ENCODE measurements at places on chromosomes 13 and 19.
A peak's percentile ranks its signal among the peaks of the same experiment; 100 is the strongest.

DNA sequence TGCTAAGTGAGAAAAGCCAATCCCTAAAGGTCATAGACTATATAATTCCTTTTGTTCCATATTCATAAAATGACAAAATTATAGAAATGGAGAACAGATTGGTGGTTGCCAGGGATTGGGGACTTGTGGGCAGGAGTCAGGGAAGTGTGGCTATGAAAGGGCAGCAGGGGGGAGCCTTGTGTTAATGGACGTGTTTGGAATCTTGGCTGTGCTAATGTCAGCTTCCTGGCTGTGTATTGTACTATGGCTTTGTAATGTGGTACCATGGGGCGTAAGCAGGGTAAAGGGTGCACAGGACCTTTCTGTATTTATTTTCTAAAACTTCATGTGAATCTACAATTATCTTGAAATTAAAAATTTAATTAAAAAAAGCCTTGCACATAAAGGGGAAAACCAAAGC, 248.5 kb downstream of the UQCRFS1 start:
- no peak for DNase-seq

DNA sequence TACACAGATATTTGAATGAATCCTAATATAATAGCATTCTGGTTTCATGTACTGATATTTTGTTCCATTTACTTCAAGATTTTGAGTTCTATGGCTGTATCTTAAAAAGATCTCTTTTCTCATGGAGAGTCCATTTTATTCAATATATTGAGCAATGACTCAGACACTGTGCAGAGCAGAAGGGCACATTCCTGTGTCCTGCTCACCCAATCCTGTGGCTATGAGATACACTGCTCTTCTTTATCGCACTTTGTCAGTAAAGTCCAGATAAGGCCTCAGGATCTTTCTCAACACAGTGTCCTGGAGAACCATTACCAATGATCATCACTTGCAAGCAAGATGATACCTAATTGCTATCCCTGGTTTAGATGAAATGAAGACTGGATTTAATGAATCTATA, 155.0 kb downstream of the CYSLTR2 start:
- DNase-seq: no peak

DNA sequence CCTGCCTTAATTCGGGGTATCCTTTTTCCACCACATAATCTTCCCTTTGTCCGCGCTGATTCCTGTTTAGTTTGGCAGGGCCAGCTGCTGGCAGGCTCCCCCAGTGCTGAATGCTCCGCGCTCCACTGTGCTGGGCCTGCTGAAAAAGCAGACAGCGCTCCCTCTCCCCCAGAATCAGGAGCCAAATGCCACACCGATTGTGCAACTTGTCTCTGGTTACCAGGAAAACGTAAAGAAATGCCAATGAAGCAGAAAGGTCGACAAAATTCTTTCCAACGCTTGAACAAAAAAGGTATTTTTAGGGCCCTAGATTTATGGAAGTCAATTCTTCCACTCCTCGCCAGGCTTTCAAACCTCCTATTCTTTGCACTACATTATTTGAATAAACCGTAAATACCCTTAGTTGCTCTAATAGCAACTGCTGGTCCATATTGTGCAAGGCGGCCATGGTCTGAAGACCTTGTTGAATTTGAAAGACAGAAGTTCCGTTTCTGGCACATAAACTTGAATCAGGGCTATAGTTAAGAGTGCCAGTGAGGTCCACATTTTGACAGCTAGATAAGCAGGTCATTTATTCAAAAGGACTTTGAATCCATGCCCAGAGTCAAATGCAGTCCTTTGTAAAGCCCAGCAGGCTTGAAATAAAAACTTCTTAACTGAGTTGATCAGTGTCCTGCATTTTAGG, 206.7 kb upstream of the RFC3 start:
- DNase-seq: no peak

- no peak for DNase-seq
Observed at GRCh38 chr19:49264258-49264657, 60.7 kb downstream of the SLC6A16 start.

- peak; percentile 20 for DNase-seq
Observed at GRCh38 chr13:31538067-31539042, 201.0 kb upstream of the RXFP2 start.

- DNase-seq: no peak
Observed at GRCh38 chr19:1181606-1182005, 7.5 kb upstream of the SBNO2 start.

DNA sequence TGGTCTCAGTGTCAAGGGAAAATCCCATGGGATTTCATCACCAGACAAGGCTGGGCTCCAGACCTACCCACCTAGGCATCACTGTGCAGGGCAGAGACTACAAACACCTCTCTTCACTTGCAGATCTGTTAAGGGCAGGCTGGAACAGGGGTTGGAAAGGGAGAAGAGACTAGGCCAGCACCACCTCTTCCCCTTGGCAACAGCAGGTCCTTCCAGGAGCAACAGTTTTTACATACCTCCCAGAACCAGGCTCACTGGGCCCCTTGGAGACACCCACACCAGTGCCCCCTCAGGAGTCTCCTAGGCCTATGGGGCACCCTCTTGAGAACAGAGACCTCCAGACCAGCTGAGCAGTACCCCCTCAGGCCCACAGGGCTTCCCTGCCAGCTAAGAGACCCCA, 2.5 kb upstream of the UBE2M start:
- DNase-seq: no peak

- no peak for DNase-seq
Observed at GRCh38 chr13:49694446-49694845, 3.2 kb upstream of the EBPL start.

GRCh38 chr19:46860846-46861690, at the start of gene ARHGAP35:
Gene ARHGAP35 (plus strand): TSS chr19:46860997. CDS start chr19:46918676, 57,679 bp downstream.
- no peak for DNase-seq

DNA sequence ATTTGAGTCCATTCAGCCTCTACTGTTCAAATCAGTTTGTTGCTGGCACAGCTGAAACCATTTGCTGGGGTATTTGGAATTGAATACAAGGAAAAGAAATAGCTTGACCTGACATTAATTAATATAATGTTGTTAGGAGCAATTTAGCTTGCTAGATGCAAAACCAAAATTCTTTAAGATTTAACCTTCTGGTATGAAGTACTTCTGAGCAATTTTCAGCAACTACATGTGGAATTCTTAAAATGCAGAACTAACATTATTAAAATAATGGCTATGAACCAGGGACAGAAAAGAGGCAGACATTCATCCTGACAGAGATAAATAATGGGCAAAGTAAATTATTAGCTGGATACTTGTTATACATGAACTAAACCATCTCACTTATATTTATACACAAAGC, 160.0 kb upstream of the MIR17HG start:
- DNase-seq: no peak

GRCh38 chr19:30338041-30338456, 34.1 kb upstream of the ZNF536 start:
- DNase-seq: no peak

GRCh38 chr19:49086296-49086695, 1.0 kb downstream of the SNRNP70 start:
- no peak for DNase-seq

GRCh38 chr13:63501702-63502101, 2086.1 kb upstream of the PCDH20 start:
- no peak for DNase-seq

DNA sequence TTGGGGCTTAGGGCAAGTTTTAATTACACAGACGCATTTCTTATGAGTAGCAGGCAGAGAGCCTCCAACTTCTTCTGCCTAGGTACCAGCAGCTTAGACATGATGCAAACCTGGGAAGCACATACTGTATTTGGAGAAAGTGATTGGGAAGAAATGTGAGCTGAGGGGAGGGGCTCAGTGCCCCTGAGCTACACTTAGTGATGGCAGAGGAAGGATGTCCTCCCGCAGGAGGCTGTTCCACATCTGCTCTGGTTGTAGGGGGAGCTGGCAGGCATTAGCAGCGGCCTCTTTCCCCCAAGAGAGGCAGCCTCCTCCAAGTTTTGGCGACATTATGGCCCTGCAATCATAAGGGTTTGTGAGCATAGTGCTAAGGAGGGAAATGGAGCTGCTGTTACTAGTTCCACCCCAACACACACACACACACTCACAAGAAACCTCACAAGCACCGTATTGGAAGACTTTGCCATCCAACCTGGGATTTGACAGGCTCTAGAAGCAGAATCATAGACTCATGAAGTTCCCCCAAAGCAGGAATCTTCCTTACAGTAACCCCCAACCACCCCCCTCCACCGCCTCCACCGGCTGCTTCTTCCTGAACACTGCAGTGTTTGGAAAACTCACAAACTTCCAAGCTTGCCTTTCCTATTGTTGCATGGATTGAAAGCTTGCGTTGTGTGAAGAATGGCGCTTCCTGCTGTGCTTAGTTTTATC, 3.3 kb downstream of the ALOX5AP start:
- no peak for DNase-seq

DNA sequence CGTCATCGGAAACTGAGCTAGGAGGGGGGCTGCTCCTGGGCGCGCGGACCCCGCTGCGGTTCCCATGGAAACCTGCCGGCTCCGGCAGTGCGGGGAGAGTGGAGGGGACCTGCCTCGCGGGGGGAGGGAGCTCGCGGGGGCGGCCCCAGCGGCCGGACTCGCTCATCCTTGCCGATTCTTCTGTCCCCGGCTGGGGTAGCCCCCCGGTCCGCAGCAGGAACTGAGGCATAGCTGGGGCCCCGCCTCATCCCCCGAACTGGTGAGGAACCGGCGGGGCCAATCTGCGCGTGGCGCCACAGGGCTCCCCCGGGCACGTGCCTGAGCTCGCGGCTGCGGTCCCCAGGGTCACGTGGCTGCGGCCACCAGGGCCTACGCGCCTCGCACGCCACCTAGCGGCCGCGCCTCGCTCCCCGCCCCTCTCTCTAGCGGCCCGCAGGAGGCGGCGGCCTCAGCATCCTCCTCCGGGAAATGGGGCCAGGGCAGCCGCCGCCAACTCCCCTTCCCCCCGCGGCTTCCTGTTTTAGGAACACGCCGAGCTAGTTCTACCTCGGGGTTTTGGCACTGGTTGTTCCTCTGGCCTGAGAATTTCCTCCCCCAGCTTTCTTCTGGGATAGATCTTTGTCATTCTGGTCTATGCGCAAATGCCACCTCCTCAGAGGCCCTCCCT, 1.7 kb upstream of the ELAVL3 start:
- peak; percentile 46 for DNase-seq

GRCh38 chr13:50783717-50784290, 59.7 kb downstream of the DLEU7 start:
- no peak for DNase-seq

GRCh38 chr19:49896863-49897621, at the start of gene IL4I1:
Gene IL4I1 (minus strand): TSS chr19:49896887. CDS start chr19:49896160, 727 bp downstream.
- no peak for DNase-seq

- no peak for DNase-seq
Observed at GRCh38 chr19:34145741-34146202, 26.5 kb upstream of the LSM14A start.

DNA sequence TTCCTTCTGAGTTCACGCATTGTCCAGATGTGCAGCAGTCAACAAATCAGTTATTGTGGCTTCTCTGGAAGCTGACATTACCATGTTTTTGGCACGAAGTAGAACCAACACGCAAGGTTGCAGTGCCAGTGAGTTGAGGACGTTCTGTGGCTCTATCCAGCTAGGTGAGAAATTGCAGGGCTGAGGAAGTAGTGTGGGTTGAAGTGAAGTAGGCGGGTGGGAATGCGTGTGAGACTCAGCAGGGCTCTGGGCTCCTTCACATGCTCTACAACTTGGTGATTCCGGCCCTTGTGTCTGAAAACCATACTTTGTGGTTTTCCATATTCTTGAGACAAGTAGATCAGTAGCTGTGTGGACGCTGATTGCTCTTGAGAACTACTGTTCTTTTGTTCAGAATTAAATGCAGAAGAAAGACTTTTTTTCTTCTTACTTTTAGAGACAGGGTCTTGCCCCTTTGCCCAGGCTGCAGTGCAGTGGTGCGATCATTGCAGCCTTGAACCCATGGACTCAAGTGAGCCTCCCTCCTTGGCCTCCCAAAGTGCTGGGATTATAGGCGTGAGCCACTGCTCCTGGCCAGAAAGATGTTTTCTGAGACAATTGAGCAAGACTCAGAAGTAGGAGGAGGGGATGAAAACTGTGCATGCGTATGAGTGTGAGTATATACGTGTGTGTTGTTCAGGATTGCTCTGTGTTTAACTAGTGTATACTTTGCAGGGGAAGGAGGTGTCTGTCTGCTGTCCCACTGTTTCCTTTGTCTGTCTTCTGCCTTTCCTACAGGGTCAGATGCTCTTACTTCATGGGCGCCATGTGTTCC, 46.2 kb downstream of the GATAD2A start:
- DNase-seq: no peak

DNA sequence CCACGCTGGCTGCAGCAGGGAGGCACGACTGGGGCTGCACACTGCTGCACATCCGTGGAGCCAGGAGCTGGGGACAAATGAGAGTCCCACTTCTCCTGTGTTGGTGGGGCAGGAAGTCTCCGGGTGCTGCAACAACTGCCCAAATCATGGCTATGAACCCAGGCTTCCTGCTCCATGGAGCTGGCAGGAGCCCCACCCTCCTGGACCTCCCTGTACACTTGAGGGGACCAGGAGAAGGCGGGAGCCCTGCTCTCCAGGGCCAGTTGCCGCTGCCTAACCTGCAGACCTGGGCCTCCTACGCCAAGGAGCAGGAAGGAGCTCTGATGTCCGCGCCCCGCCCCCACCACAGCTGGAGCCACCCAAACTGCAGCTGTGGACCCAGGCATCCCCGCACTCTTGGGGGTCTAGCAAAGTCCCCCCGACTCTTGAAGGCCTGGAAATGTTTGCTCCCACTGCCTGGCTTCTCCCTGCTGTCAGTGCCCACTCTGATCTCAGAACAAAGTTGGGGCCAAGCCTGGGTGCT, 752.1 kb upstream of the PCDH20 start:
- no peak for DNase-seq

DNA sequence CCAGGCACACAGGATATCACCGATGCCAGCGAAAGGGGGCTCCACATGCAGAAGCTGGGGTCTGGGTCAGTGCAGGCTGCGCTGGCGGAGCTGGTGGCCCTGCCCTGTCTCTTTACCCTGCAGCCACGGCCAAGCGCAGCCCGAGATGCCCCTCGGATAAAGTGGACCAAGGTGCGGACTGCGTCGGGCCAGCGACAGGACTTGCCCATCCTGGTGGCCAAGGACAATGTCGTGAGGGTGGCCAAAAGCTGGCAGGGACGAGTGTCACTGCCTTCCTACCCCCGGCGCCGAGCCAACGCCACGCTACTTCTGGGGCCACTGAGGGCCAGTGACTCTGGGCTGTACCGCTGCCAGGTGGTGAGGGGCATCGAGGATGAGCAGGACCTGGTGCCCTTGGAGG, 7.2 kb downstream of the NCAN start:
- DNase-seq: no peak

- no peak for DNase-seq
Observed at GRCh38 chr19:16226184-16226591, 28.5 kb downstream of the AP1M1 start.
